ENCODE measurements at places on chromosomes 11 and 22.

DNA sequence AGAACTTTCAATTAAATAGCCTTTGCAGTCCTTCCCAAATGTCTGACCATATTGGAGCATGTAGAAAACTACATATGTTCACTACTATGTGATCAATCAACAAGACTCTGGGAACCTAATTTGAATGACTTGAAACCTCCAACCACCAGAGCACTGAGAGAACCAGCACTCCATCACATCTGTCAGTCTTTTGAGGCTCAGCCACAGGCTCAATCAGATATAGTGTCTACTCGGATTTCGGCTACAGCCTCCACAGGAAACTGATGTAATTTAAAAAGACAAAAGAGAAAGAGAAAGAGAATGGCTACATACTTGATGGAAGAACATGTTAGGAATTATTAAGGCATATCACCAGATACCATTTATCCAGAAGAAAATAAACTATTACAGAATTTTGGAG, 859.0 kb downstream of the FAM181B start:
- no peak for DNase-seq

DNA sequence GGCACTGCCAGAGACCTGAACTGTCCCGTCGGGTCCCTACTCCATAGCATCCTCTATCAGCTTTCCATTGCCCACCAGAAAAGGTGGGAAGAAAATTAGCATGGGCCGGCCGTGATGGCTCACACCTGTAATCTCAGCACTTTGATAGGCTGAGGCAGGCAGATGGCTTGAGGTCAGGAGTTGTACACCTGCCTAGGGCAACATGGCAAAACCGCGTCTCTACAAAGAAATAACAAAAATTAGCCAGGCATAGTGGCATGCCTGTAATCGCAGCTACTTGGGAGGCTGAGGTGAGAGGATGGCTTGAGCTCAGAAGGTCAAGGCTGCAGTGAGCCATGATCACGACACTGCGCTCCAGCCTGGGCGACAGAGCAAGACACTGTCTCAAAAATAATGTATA, 3.5 kb downstream of the SLC25A18 start:
- no peak for DNase-seq

- no peak for DNase-seq
Observed at GRCh38 chr11:64241491-64242374, 838 bp downstream of the FKBP2 start.

DNA sequence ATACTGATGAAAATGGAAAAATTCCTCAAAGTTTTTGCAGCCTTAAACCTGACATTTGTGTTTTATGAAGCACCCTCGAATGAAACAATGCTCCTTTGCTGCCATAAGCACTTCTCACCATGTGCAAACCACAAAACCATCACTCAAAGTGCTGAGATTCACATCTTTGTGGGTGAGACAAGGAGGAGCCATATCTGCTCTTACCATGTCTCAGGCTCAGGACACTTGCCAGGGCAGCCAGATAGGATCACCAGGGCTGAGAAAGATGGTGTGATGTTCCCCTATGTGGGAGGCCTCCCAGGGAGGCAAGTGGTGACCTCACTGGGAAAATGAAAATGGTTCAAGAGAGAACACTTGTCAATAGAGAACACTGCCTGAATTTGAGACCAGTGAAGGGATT, 120.4 kb downstream of the CCDC34 start:
- DNase-seq, result no peak

GRCh38 chr11:117490911-117491310, 163.3 kb downstream of the CEP164 start:
- DNase-seq, result no peak

GRCh38 chr11:59164028-59164427, 7.9 kb upstream of the DTX4 start:
- DNase-seq, result no peak

DNA sequence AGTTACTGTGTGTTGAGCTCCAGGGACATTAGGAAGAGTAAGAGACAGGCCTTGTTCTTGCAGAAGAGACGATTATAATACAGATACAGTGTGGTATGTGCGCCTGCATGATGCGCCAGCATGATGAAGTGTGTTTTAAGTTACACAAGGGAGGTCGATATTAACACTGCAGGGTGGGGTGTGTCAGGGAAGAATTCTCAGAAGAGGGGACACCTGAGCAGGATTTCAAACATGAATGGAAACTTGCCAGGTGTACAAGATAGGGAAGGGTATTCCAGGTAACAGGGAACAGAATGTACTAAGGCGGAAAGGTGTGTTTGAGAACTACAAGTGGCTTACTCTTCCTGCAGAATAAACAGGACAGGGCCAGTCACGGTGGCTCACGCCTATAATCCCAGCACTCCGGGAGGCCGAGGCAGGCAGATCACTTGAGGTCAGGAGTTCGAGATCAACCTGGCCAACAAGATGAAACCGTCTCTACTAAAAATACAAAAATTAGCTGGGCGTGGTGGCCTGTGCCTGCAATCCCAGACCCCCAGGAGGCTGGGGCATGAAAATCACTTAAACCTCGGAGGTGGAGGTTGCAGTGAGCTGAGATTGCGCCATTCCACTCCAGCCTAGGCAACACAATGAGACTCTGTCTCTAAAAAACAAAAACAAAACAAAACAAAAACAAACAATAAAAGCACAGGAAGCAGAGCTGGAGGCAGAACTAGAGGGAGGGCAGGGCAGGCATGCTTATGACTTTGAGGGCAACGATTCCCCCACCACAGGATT, 59.0 kb downstream of the SYN3 start:
- no peak for DNase-seq

DNA sequence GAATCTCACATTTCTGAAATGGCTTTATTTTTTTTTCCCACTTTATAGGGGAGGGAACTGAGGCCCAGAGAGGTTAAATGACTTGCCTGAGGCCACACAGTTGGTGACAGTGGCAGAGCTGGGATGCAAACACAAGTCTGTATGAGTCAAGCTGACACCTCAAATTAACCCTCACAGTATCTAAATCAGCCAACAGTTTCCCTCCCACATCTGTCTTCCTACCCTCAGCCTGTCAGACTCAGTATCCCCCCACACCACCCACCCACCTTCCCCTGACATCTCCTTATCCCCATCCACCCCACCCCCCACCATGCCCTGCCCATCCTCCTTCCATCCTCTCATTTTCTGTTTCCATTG, 95.2 kb downstream of the TP53I11 start:
- no peak for DNase-seq

DNA sequence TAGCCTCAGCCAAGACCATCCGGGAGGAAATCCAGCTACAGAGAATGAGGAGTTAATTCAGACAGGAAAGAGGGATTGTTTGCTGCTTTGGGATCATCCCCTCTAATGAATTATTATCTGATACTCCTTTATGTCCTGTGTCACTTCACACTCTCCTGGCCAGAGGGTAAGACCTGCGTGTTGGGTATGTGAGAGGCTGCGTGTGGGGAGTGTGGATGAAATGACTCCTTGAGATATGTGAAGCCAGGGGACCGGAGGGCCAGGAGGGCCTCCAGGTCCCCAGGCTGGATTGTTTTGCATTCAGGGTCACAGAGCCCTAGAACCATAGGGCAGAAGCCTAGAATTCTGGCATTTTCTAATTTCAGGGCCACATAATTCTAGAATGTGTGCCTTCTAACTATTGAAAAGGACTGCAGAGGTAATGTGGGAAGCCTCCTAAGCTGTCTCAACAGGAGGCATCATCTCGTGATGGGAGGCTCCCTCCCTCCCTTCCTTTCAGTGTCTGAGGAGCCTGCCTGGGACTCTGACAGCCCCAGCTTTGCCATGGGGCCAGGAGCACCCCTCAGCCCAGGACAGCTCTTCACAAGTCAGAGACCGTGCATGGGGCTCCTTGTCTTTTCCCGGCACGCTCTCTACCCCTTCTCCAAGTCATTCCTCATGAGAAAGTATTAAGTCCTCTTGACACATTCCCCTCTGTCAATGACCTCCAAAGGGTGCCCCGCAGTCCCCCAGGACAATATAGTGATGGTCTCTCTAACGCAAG, 3.7 kb downstream of the TPBGL start:
- no peak for DNase-seq

DNA sequence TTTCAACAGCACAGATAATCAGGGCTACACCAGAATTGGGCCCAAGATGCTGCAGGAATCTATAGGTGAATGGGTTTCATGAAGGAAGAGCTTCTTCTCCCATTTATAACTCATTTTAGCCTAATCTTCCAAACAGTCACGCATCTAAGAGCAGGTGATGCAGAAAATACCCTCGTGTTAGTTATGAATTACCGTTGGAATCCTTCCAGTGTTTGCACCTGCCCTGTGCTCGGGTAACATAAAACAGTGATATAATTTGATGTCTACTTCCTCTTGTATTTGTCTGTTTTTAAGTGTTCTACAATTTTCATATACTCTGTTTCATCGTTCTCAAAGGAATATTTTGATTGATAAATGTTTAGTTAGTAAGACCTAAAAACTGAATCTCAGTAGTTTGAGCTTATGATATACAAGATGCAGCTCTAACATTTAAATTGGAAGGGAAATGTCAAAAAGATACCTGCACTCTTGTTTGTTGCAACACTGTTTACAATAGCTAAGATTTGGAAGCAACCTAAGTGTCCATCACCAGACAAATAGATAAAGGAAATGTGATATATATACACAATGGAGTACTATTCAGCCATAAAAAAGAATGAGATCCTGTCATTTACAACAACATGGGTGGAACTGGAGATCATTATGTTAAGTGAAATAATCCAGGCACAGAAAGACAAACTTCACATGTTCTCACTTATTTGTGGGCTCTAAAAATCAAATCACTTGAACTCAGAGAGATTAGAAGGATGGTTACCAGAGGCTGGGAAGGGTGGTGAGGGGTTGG, 42.1 kb downstream of the PPARA start:
- DNase-seq, result no peak

DNA sequence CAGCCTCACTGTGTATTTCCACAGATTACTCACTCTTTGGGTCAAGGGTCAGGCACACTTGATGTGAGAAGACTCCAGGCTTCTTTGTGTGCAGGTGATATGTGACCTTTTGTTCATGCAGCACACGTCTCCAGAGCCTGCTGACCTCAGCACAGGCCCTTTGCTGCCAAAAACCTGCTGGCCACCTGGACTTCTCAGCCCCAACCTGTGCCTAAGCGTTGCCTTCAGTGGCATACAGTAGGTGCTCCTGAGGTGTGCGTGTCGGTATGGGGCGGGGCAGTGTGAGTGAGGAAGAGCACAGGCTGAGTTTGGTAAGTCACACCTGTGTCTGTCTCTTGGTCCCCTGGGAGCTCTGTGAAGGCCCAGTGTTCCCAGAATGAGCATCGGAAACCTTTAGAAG, 58.1 kb downstream of the WNT11 start:
- no peak for DNase-seq

- peak; percentile 83 for DNase-seq
Observed at GRCh38 chr11:61897387-61898246, 6.3 kb upstream of the FADS3 start.

GRCh38 chr22:44369916-44370801, 57.4 kb upstream of the SHISAL1 start:
- no peak for DNase-seq

DNA sequence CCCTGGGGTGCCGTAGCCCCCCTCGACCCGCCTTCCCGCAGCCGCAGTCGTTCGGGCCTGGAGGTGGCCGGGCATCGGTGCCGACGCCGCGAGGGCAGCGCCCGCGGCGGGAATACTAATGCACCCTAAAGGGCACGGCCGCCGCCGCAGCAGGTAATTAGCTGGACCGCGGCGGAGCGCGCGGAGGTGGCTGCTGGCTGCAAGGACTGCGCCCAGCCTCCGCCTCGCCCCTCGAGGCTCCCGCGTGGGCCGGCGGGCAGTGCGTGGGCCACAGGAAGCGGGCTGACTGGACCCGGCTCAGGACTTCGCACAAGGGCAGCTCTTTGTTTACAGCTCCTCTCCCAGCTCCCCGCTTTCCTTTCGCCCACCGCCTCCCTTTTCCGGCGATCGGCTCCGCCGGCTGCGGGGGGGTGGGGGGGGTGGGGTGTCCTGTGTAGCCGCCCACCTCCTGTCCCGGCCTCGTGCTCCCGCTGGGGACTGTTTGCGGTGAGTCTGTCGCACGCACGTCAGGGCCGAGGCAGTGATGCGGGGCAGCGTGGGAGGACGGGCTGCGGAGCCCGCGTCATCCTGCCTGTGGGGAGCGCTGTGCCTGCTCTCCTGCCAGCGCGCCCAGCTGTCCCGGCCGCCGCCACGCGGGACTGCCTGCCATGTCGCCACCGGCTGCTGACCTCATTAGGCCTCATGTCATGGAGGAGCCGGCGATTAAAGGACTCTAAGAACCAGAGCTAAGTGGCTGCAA, 53.2 kb downstream of the GRIK4 start:
- DNase-seq, result peak; percentile 47

- DNase-seq, result no peak
Observed at GRCh38 chr11:129865701-129866100, 29.7 kb downstream of the NFRKB start.

- DNase-seq, result peak; percentile 59
Observed at GRCh38 chr11:105092256-105093239, 47.0 kb downstream of the CARD18 start.

- no peak for DNase-seq
Observed at GRCh38 chr11:30535818-30536217, 50.3 kb downstream of the MPPED2 start.

DNA sequence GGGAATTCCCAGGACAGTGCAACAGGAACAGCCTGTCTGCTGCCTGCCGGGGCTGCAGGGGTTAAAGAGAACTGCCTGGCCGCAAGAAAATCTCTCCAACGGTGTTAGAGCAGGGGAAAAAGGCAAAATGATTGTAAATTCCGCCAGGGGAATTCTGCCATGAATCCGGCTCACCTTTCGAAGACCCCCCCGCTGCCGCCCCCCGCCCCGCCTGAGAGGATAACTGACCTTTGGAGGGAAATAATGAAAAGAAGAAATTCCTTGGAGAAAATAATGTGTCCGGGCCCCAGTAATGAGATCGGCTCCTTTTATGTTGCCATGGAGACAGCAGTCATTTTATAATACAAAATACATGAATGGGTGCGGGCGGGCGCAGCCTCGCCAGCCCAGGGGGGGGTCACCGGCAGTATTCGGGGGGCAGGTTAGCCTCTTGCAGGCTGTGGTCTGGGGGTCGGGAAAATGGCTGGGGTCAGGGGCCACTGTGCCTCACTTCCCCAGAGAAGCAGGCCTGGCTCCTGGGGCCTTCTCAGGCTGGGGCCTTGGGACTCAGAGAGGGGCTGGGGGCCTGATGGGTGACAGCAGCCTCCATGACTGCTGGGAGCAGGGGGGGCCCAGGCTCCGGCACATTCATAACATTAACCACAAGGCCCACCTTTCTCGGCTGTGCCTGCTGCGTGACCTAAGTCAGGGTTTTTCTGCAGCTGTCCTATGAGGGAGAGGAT, 228.1 kb downstream of the MN1 start:
- DNase-seq, result no peak

GRCh38 chr11:26162291-26162690, 169.6 kb upstream of the ANO3 start:
- DNase-seq, result no peak

DNA sequence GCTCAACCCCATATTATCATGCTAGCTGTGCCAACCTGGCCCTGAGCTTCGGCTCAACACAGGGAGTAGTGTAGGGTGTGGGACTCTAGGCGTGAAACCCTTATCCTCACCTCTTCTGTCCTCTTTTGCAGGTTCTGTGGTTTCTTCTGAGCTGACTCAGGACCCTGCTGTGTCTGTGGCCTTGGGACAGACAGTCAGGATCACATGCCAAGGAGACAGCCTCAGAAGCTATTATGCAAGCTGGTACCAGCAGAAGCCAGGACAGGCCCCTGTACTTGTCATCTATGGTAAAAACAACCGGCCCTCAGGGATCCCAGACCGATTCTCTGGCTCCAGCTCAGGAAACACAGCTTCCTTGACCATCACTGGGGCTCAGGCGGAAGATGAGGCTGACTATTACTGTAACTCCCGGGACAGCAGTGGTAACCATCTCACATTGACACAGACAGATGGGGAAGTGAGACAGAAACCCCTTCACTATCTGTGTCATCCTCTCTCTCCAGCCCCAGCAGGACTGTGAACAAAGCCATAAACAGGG, 76.4 kb downstream of the GGTLC2 start:
- DNase-seq, result peak; percentile 83

- no peak for DNase-seq
Observed at GRCh38 chr11:61626580-61627380, 45.9 kb upstream of the SYT7 start.
